CD4-positive, alpha-beta T cell treated with Interleukin-6 at 100 ng/mL for 8 hours (primary cell): ENCODE measurements at places on chromosomes 12 and 14.

GRCh38 chr12:98228683-98229539 lies 286.5 kb upstream of the TMPO start:
- DNase-seq, result no peak

GRCh38 chr14:94393474-94393873 lies 5.1 kb upstream of the SERPINA1 start:
- DNase-seq, result no peak

- DNase-seq, result no peak
These were observed 22.9 kb downstream of the WNT5B start for GRCh38 chr12:1651946-1652345.

DNA sequence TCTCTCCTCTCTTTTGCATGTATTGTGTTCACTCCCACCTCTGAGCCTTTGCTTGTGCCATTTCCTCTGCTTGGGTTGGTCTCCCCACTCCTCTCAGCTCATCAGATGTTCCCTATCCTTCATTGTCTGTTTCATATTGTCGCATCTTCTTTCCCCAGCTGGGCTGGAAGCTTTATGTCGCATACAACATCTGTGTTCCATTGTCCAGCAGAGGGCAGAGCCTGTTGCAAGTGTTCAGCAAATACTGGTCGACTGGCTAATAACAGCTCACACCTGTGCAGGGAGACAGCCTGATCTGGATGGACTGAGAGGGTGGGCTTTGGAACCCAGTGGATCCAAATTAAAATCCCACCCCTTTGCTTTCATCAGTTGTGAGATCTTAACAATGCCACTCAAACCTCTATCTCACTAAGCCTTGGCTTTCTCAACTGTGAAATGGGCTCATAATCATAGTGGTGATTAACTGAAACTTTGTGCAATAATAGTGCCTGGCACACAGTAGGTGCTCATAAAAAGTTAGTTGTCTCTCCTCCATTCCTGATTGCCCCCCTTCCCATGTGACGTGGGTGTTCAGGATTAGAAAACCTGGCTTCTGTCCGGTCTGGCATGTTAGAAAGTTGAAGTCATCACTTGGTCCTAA lies 75.8 kb downstream of the RIN3 start:
- no peak for DNase-seq

DNA sequence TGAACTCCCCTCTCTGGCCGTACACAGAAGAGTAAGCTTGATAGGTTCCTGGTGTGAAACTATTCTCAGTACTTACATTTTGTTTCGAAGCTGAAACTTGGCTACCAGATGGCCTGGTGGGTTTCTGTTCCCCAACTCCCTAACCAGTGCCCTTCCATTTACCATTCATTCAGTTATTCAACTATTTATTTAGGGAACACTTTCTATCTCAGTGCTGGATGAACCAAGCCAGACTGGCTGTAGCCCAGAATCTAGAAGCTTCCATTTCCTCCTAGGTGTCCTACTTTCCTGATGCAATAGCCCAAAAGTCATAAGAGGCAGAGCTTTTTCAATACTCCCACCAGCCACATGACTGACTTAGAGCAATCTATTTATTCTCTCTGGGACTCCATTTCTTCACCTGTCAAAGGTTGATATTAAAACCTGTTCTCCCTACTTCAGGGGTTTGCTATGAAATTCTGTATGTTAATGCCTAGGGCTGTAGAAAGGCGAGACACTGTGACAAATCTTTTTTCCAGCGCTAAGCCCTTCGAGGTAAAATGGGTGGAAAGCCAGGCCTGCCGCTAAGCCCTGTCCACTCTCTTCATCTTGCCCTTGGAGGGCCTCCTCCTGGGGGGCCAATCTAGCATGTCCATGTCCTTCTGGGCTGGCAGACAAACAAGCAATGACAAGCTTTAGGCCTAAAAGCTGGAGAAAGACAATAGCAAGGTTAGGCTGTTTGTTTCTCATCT lies 8.1 kb upstream of the IRF2BPL start:
- DNase-seq, result no peak

DNA sequence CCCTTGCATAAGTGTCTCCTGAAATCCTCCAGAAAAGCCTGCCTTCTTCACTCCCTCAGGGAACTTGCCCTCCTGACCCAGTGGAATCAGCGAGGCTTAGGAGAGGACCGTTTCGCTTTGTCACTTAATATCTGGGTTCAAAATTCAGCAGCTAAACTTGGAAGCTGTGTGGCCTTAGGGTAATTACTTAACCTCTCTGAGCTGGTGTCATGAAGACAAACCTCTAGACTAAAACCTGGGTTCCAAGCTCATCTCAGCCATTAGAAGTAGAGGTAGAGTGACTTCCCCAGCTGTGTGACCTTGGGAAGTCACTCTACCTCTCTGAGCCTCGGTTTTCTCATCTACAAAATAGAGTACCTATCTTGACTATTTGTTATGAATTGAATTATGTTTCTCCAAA lies 18.3 kb upstream of the RBM19 start:
- no peak for DNase-seq

DNA sequence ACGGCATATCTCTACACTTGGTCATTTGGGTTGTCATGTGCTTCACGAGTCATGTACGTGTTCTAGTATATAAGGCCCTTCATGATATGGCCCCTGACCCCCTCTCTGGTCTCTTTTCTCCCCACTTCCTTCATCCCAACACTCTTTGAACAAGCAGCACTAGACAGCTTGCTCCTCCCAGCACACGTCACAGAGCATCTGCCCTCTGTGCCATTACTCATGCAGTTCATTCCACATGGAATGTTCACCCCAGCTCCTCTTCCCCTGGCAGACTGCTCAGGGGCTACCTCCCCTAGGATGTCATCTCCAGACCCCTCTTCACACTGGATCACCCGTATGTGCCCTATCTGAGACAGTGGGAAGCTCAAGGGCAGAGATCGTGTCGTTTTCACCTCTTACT lies 14.1 kb upstream of the LRP1-AS start:
- DNase-seq, result no peak

DNA sequence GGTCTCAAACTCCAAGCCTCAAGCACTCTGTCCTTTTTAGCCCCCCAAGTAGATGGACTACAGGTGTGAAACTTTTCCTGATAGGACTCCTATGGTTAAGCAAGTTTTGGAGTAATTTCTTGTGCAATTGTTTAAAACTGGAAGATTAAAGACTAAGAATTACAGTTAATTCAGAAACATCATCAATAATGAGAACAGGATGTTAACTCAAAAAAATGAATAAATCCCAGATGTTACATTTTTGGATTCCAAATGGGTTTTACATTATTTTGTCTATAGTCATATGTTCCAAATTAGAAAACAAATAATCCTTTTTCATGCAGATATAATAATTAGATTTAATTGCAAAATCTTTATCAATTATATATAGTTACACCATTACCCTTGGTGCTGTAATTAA lies 24.4 kb upstream of the KITLG start:
- DNase-seq, result no peak

GRCh38 chr12:19971361-19972280 lies 396.7 kb upstream of the PDE3A start:
- DNase-seq, result no peak
